ENCODE measurements at places on chromosomes 16 and 17. TPM values are rescaled to one million over a fixed set of nuclear protein-coding genes. Genes with fewer than 3 reads are reported as not detected.

GRCh38 chr16:85330694-85331188 lies 218.5 kb upstream of the CIBAR2 start:
- H3K27me3 ChIP-seq: no peaks in the 10 kb centered on the region
- no peak overlapping the region for H3K27ac ChIP-seq
- no peaks in the 10 kb centered on the region for H3K36me3 ChIP-seq
- H3K4me3 ChIP-seq: no peak overlapping the region

DNA sequence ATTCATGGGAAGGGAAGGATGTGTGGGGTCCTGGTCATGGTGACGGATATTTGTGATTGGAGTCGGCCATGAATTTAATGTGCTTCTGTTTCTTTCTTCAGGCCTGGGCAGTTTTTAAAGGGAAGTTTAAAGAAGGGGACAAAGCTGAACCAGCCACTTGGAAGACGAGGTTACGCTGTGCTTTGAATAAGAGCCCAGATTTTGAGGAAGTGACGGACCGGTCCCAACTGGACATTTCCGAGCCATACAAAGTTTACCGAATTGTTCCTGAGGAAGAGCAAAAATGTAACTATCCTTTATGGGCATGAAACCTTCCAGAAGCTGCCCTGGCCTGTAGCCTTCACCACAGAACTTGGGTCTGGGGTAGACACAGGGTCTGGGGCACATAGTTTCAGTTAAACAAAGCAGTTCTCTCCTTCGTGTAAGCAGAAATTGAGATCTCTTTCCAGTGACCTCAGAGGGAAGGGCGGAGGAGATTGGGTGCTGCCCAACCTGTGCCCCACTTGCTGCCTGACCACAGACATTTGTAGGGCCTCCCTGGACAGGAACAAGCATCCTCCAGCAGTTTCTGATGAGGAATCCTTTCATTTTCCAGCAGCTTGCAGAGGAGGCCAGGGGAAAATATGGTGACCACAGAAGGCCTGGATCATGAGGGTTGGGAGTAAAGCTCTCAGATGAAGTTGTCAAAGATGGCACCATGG lies 10.1 kb downstream of the IRF8 start:
- H3K36me3 ChIP-seq: no peaks in the 10 kb centered on the region
- no peak overlapping the region for H3K4me3 ChIP-seq
- no peak overlapping the region for H3K27ac ChIP-seq
- no peak for DNase-seq
- peaks cover 28% of the 10 kb centered on the region for H3K27me3 ChIP-seq

GRCh38 chr17:82351713-82352488 lies 7.1 kb upstream of the TEX19 start:
- H3K4me3 ChIP-seq: no peak overlapping the region
- peaks cover 9% of the 10 kb centered on the region for H3K27me3 ChIP-seq
- no peaks in the 10 kb centered on the region for H3K36me3 ChIP-seq

GRCh38 chr17:55452139-55452790 lies 30.6 kb upstream of the MMD start:
- peak overlapping the region; percentile 51 for H3K27ac ChIP-seq
- H3K4me3 ChIP-seq: no peak overlapping the region
- peak; percentile 66 for DNase-seq
- peaks cover 4% of the 10 kb centered on the region for H3K4me1 ChIP-seq
- no peaks in the 10 kb centered on the region for H3K27me3 ChIP-seq
- H3K36me3 ChIP-seq: no peaks in the 10 kb centered on the region

- peaks cover 4% of the 10 kb centered on the region for H3K36me3 ChIP-seq
- H3K27ac ChIP-seq: no peak overlapping the region
- no peak for DNase-seq
- no peak overlapping the region for H3K4me3 ChIP-seq
Measured at GRCh38 chr17:31568121-31568520, 176.6 kb downstream of the RAB11FIP4 start.

- H3K27ac ChIP-seq: no peak overlapping the region
- H3K4me1 ChIP-seq: no peaks in the 10 kb centered on the region
- peaks cover 2% of the 10 kb centered on the region for H3K27me3 ChIP-seq
- H3K4me3 ChIP-seq: no peak overlapping the region
Measured at GRCh38 chr16:49940464-49941224, 84.4 kb upstream of the CNEP1R1 start.

DNA sequence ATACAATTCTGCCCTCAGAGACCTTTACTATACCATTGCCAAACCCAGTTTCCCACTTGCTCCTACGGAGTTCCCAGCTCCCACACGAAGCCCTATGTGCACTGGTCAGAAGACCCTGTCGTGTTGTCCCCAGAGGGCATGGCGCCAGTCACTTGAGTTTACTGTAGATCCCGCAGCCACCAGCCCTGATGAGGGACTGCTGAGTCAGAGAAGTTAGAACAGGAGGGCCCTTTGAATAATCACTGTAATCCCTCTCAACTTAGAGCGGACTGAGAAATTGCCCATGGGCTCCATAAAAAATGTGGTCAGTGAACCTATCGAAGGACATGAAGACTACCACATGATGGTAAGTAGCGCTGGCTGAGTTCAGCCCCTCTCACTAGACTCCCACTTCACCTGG lies 9.2 kb downstream of the UBFD1 start:
- no peak overlapping the region for H3K27ac ChIP-seq
- H3K4me3 ChIP-seq: no peak overlapping the region
- DNase-seq: no peak
- H3K36me3 ChIP-seq: peaks cover 58% of the 10 kb centered on the region
- H3K4me1 ChIP-seq: no peaks in the 10 kb centered on the region

DNA sequence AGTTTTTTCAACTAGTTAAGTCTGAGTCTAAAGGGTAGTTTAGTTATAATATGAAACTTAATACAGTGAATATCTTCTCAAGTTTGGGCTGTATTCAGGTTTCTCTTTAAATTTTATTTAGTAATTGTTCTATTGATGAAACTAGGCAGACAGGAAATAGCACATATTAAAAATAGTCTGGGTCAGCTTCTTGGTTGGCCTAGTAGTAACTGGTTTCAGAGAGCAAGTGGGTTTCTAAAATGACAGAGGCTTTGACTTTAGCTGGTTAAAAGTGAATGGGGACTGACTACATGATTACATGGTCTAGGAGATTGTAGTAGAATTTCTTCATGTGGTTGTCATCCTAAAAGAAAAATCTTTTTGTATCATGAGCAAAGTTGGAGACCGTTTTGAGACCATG lies 46.8 kb downstream of the OMG start:
- H3K27me3 ChIP-seq: no peaks in the 10 kb centered on the region
- H3K4me3 ChIP-seq: no peak overlapping the region
- peaks cover 17% of the 10 kb centered on the region for H3K4me1 ChIP-seq
- DNase-seq: no peak

DNA sequence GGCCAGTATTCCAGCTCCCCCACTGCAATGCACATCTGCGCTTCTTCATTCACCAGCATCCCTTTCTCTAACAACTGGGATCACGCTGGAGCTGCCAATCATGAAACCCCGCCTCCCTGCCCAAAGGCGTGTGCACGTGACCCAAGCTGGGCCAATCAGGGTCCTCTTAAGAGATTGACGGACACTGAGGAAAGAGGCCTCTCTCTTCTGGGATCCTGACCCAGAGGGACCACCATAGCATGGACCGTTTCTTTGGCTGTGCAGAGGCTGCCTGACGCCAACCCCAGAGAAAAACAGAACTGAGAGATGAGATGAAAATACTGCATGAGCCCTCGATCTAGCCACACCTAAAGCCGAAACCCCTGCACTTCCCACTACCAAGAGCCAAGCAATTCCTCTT lies 32.0 kb downstream of the COTL1 start:
- no peak overlapping the region for H3K4me3 ChIP-seq
- H3K4me1 ChIP-seq: peaks cover 18% of the 10 kb centered on the region
- H3K36me3 ChIP-seq: peaks cover 10% of the 10 kb centered on the region
- DNase-seq: no peak
- no peaks in the 10 kb centered on the region for H3K27me3 ChIP-seq

DNA sequence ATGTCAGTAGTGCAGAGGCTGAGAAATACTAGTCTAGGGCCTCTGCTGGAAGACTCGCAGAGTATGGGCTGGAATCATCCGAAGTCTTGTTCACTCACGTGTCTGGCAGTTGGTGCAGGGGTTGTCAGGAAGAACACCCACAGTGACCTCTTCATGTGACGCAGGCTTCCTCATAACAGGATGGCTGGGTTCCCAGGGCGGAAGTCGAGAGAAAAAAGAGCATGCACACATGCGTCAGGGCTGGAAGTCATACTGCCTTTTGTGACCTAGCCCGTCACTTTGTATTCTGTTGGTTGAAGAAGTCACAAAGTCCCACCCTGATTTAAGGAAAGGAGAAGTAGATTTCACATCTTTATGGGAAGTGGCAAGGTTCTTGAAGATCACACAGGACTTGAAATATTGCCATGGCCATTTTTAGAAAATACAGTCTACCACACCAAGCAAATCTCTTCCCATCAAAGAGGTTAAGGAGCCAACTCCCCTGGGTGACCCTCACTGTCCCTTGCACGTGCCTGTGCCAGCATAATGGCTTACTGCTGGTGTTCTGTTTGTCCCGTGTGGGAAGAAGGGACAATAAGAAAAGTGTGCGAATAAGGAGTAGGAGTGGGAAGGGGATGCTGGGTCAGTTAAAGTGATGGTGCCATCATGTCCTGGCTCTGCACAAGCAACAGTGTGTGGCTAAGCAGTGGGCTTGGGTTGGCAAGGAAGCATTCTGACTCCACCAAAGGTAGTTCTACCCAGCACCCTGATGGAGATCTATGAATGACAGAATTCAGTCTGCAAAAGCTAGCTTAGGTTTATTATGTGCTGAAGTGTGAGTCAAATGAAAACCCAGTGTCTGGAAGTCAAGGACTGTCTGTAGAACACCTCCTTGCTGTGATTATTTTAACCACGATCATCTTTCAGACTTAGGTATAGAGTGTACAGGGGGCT lies 28.1 kb downstream of the HEATR3 start:
- H3K27me3 ChIP-seq: no peaks in the 10 kb centered on the region
- peaks cover 11% of the 10 kb centered on the region for H3K4me1 ChIP-seq
- H3K36me3 ChIP-seq: no peaks in the 10 kb centered on the region
- H3K4me3 ChIP-seq: no peak overlapping the region
- DNase-seq: peak; percentile 16

GRCh38 chr17:51397361-51398127 lies 137.2 kb downstream of the UTP18 start:
- peak; percentile 43 for DNase-seq
- H3K27ac ChIP-seq: no peak overlapping the region
- no peaks in the 10 kb centered on the region for H3K36me3 ChIP-seq
- no peak overlapping the region for H3K4me3 ChIP-seq

- H3K4me3 ChIP-seq: no peak overlapping the region
- H3K36me3 ChIP-seq: no peaks in the 10 kb centered on the region
- no peaks in the 10 kb centered on the region for H3K4me1 ChIP-seq
- DNase-seq: no peak
- H3K27ac ChIP-seq: no peak overlapping the region
Measured at GRCh38 chr17:72212041-72212440, 91.2 kb downstream of the SOX9 start.

DNA sequence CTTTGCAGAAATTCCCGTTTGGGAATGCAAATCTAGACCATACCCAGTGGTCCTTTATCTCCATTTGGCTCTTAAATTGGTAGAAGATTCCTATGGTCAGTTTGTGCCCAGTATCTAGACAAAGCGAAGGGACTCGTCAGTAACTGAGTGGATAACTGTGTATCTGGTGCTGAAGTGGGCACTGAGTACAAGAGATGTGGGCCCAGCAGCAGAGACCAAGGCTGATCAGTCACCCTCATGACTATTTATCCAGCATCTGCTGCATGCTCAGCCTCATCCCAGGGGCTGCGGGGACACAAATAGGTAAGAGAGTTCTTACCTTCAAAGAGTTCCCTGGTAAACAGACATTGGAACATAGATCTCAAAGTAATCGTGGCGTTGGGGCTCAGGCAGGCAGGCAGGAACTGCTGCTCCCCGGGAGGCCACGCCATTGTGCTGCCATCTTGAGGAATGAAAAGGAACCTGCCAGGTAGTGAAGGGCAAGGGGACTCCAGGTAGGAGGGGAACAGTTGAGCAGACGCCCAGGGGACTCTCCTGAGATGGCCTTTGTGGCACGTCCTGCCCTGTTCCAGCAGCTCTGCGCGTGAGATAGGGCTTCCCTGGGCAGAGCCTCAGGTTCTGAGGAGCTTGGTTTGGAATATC lies 10.3 kb downstream of the NT5M start:
- no peak for DNase-seq
- no peaks in the 10 kb centered on the region for H3K36me3 ChIP-seq
- no peaks in the 10 kb centered on the region for H3K4me1 ChIP-seq
- H3K27me3 ChIP-seq: no peaks in the 10 kb centered on the region
- no peak overlapping the region for H3K4me3 ChIP-seq

DNA sequence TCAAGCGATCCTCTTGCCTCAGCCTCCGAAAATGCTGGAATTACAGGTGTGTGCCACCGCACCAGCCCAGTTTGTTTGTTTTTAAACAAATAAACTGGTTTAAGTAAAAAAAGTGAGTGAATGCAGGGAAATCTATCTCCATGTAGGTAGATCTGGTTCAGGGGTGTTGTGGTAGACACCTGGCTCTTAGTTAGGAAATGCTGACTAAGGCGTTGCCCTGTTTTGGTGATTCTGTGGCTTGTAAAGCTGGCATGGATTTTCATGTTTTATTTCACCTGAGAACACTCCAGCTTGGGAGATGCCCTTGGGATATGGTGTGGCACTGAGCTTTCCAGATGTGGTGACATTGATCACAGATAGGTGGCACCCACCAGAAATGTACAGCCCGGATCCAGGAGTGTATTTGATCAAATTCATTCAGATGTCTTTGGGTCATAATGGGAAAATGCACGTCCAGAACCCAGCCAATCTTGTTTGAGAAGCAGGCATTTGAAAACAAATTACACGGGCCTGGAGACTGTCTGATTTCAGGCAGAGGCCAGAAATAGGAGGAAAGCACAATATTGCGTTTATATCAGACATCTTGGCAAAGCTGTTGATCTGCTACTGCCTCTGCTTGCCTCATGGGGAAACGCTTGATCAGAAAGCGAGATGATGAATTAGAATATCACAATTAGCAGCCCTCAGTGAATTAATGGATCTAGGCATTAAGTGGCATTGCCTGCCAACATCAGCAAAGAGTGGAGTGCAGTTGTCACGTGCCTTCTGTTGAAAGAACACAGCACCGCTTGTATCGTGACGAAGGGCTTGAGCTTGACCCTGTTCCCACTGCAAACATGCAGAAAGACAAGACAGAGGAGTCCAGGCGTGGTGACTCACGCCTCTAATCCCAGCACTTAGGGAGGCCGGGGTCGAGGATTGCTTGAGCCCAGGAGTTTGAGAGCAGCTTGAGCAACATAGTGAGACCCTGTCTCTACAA lies 7.3 kb upstream of the IL34 start:
- H3K4me3 ChIP-seq: no peak overlapping the region
- no peaks in the 10 kb centered on the region for H3K27me3 ChIP-seq
- no peak overlapping the region for H3K27ac ChIP-seq
- DNase-seq: peak; percentile 73
- peaks cover 26% of the 10 kb centered on the region for H3K4me1 ChIP-seq

AKAP10 gene
- total RNA-seq: 27.8 TPM

CYBA gene
- 236 TPM for total RNA-seq

LYRM1 gene
- total RNA-seq: 24.1 TPM

C17orf113 gene
- 0.19 TPM for total RNA-seq

UTS2R gene
- total RNA-seq: not detected

CDR2 gene
- total RNA-seq: 56.5 TPM

GLIS2 gene
- 18.9 TPM for total RNA-seq

NFATC3 gene
- total RNA-seq: 32.4 TPM

MT1E gene
- 11.9 TPM for total RNA-seq
